ENCODE measurements at places on chromosomes 4 and X.

DNA sequence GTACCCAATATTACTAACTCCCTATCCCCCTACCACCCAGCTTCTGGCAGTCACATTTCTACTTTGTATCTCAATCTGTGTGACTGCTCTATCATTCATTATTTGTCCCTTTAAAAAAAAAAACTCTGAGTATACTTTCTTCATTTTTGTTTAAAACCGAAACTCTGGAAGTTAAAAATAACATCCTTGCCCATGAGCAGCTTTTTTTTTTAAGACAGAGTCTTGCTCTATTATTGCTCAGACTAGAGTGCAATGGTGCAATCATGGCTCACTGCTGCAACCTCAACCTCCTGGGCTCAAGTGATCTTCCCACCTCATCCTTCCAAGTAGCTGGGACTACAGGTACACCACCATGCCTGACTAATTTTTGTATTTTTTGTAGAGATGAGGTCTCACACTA lies 15.8 kb downstream of the UBE2K start:
- no peak for DNase-seq

DNA sequence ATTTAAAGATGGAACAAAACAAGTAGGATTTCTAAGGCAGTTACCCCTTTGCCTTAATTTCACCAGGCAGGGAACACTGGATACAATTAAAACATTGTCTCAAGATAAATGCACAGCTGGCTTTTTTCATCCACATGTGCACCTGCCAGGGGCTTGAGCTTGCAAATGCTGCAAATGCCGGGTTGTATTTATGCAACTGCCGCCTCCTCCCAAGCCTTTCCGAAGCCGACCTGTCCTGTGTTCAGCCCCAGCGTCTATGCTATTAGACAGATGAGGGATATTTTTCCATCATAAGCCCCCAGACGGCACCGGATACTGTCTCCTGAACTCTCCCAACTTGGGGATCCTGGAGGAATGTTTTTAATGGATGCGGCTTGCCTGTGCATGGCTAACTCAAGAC lies 251.6 kb downstream of the CRLF2 start:
- DNase-seq = no peak

- DNase-seq = no peak
These were observed 2.9 kb downstream of the ANTXR2 start for GRCh38 chr4:80069837-80070731.

DNA sequence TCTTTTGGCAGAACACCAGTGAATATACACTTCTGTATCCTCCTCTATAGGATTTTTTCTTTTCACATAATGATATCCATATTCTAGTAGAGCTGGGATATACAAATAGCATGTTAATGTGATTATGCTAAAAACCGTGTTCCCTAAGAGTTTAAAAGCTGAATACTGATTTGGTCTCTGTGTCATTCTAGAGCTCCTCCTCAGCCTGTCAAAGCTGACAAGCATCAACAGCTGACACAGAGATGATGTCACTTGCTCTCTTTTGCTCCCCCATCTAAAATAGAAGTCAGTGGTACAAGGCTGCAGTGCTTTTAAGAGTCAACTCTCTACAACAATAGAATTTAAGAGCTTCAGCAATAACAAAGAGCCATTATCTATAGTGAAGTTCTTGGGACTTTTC lies 17.1 kb upstream of the HERC3 start:
- no peak for DNase-seq

DNA sequence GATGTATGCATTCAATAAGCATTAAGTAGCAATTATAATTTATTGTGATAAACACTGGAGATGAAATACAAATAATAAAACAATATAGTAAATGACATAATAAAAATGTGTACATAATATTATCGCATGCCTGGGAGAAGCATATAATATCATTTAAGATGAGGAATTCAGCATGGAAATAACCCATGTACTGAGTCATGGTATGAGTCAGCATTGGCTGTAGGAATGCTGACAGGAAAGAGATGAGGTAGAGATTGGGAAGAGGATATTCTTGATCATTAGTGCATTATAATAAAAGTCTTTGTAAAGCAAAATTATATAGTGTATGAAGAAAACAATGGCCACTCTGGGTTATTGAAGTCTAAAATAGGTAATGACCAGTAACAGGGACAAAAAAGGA lies 82.8 kb downstream of the MAGEB10 start:
- peak; percentile 6 for DNase-seq

DNA sequence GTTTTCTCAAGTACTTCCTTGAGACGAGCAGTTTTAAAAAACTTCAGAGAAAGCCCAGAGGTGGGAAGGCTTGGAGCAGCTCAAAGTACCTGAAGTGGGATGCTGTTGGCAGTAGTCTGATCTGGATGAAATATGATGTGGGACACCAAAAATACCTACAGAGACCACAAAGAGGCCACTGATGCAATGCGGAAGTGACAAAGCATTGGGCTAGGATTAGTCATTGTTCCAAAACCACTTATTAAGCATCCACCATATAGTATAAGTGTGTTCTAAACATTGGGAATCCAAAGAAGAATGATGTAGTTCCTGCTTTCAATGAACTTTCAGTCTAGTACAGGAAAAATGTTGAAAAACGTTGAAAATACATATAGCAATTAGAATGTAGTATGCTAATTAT lies 386.1 kb upstream of the CNKSR2 start:
- DNase-seq = no peak

- no peak for DNase-seq
These were observed 47.2 kb upstream of the RELL1 start for GRCh38 chr4:37733240-37733867.

DNA sequence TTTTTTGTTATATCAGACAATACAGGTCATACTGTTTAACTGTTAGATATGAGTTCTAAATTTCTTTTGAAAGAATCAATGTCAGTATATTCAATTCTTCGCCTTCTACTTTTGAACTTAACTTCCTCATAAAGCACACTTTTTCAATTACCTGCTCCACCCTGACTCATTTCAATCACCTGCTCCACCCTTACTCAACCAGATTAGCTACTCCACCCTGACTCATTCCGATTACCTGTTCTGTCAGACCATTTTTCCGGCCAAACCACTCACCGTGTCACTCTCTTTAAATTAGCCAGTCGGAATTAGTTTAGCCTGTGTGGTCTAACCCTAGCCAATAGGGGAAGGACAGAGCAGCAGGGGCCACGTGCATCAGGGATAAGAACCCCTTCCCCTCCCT lies 751.8 kb upstream of the POU3F4 start:
- DNase-seq = no peak

DNA sequence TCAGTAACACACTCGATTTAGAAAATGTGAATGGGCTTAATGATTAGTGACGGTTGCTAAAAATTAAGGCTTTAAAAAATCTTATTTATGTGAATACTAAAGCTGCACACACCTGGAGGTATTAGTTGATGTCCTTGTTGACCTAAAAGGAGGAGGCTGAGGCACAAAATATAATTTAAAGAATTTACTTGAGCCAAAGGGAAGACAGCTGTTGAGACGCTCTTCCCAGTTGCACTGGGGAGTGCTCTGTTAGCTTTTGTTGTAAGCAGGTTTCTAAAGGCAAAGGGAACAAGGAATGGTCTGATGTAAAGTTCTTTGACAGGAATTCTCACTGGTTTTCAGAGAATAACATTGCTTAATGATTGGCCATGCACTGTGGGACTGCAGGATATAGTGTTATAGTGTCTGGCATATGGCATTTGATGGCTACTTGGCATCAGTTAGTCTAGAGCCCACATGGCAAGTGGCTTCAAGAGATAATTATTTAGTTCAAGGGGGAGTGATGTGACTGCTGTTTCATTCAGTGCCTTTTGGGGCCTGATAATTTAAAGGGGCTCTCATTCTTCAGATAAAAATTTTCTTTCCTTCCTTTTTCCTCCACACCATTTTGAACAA lies 30.8 kb upstream of the PGM2 start:
- DNase-seq = no peak

DNA sequence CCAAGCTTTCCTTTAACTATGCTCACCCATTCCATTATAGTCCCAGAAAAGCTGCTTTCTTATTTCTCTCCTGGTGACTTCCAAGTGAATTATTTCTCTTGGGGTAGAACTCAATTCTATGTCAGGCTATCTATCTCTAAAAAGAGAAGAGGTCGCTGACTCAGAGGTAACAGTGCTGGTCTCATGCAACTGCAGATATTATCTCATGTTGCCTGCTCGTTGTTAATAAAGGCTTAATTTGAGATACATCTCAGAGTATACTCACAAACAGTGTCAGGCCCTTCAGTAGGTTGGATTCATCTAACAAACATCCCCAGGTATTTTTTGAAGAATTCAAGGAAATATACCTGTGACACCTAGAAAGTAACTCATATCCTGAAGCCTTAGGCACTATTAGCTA lies 2.7 kb downstream of the TMEM154 start:
- no peak for DNase-seq

DNA sequence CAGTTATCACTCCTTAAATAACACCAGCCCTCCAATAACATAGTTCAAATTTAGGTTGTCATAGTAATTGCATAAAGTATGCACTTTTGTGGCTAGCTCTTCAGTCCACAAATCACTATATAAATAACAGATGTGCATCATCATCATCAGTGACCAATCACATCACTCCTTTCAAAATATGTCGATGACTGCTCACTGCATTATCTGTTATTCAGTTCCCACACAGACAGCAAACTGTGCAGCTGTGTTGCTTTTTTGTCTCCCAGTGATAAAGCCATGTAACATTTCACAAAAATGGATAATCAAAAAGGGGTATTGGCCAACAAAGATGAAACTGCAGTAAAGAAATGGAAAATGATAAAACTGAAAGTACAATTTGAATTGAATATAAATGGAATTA lies 205.4 kb downstream of the DCLK2 start:
- peak; percentile 89 for DNase-seq

GRCh38 chrX:64182208-64182607 lies 23.3 kb downstream of the AMER1 start:
- DNase-seq = no peak

DNA sequence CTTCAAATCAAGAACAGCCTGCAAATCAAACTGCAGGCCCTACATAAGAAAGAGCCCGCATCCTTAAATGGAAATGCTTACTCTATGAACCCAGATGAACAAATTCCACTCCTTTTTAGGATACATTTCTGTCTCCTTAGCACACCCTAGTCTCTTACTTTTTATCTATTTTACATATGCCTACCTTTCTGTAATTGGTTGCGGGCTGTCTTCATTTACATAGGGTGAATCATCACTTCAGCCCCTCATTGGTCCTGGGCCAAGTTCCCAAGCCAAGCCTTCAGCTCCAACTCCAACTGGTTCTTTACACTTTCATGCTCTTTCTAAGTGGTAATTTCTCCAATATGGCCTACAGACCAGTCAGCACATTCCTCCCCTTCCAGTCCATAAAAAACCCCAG lies 219.3 kb downstream of the TRAM1L1 start:
- no peak for DNase-seq

DNA sequence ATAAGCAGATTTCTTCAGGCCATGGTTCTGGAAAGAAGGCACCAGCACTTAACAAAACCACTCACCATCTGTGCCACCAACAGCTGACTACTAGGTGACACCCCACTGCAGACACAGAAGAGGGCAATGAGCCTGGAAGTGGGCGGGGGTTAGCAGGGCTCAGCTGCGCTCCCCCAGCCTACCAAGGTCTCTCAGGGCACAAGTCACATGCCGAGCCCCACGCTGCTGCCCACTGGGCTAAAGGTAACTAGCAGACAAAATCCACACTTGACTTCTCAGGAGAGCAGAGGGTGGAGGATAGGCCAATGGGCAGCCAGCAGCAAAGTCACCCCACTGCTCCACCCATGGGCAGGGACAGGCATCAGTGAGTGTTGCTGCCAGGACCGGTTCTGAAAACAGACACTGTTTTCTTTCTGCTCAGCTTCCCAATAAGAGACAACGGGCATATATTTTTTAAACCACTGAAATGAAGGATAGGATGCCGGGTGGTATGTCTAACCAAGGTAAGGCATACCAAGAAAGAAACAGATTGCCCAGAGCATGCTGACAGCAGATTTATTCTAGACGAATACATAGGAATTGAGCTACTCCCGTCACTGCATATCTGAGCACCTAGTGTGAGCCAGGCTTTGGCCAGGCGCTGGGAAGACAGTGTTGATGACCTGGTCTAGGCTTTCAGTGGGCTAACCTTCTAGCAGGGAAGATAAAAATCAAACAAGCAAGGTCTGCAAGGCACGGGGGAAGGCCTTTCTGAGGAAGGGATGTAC lies 20.1 kb downstream of the ACSL1 start:
- no peak for DNase-seq

GRCh38 chr4:2771264-2771663 lies 15.1 kb upstream of the TNIP2 start:
- DNase-seq = no peak

GRCh38 chr4:25867781-25868294 lies 5.0 kb upstream of the SEL1L3 start:
- no peak for DNase-seq

- DNase-seq = peak; percentile 55
These were observed 300.1 kb upstream of the DDX53 start for GRCh38 chrX:22699581-22700091.

DNA sequence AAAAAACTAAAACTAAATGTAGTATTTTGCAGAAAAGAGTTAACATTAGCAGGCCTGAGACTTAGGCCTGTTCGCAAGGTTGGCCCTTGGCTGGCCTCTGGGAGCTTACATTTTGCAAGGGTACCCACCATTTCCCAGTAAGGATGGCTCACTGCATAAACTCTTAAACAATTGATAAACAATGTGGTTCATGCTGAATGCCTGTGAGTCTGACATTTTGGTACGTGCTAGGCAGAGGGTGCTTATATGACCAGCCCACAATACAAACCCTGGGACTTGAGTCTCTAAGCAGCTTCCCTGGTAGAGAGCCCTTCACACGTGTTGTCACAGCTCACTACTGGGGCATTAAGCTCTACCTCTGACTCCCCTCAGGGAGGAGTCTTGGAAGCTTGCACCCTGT lies 7.4 kb downstream of the PRPS2 start:
- no peak for DNase-seq

DNA sequence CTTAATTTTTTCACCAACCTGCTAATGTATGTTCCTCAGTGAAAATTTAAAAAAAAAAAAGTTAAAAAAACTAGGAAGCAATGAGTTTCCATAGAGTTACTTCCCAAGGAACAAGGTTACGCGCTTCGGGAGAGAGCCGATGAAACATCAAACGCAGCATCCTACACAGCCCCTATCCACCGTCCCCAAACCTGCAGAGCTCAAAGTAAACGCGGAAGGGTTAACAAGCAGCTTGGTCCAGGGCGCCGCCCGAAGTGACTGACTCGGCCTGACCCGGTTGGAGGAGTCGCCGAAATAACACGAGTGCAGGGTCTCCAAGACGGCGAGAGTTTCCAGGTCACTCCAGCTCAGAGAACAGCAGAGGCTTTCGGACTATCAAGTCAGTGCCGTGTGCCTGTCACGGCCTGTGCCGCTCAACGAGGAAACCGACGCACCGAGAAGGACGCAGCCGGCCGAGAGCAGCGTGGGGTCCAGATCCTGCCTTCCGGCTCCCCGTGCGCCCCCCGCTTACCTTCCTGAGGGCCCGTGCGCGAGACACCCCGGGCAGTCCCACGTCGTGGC lies 512 bp downstream of the NOP14 start:
- DNase-seq = no peak

All from HFF-Myc (cell line).